ENCODE measurements at places on chromosomes 4 and X. TPM values are rescaled to one million over a fixed set of nuclear protein-coding genes. Genes with fewer than 3 reads are reported as not detected.

TLR3 gene
- total RNA-seq: 0.41 TPM

CASP6 gene
- total RNA-seq: 15.2 TPM

MAGED2 gene
- 69.5 TPM for total RNA-seq

MAGEC1 gene
- not detected for total RNA-seq

SMPX gene
- total RNA-seq: not detected

STS gene
- total RNA-seq: 2.0 TPM

TAF7L gene
- 0.18 TPM for total RNA-seq

PROM1 gene
- total RNA-seq: 0.18 TPM

USP26 gene
- total RNA-seq: not detected

GPR34 gene
- total RNA-seq: not detected

DNA sequence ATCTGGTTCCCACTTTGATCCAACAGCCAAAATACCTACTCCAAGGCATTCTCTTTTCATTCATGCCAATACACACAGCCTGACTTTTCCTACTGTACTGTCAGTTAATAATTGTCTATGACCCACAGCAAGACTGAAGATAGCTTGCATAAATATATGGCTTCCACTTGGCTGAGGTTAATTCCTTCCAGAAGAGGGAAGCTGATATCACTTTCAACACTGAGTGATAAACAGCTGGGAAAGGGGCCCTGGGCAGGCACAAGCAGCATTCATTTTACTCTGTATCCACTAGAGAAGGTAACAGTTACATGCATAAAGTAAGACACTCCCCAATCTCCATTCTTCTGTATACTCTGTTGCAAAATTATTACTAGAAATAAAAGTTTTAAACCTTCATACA, 200.2 kb upstream of the UGT8 start:
- no peak overlapping the region for H3K27ac ChIP-seq
- no peaks in the 10 kb centered on the region for H3K36me3 ChIP-seq
- no peak overlapping the region for H3K4me3 ChIP-seq
- H3K4me1 ChIP-seq: no peaks in the 10 kb centered on the region

GRCh38 chrX:129823522-129823921, 20.2 kb downstream of the ZDHHC9 start:
- H3K36me3 ChIP-seq: peaks cover 3% of the 10 kb centered on the region
- no peaks in the 10 kb centered on the region for H3K4me1 ChIP-seq
- no peaks in the 10 kb centered on the region for H3K27me3 ChIP-seq
- no peak overlapping the region for H3K27ac ChIP-seq
- no peak for DNase-seq
- H3K4me3 ChIP-seq: no peak overlapping the region

DNA sequence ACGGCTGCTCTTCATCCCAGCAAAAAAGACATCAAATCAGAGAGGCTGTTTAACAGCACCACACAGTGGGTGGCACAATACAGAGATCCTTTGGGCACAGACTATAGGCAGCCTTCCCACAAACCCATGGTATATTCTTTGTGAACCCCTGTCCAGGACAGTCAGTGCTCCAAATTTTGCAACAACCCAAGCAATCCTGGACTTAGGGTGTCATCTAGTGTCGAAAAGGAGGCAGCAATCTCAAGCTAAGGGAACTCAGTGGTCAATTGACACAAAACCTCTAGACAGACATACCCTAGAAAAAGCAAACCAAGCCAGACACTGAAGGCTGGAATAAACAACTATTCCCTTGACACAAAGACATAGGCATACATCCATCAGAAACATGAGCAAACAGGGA, 137.4 kb downstream of the BMP15 start:
- H3K27ac ChIP-seq: no peak overlapping the region
- no peaks in the 10 kb centered on the region for H3K27me3 ChIP-seq
- DNase-seq: no peak

DNA sequence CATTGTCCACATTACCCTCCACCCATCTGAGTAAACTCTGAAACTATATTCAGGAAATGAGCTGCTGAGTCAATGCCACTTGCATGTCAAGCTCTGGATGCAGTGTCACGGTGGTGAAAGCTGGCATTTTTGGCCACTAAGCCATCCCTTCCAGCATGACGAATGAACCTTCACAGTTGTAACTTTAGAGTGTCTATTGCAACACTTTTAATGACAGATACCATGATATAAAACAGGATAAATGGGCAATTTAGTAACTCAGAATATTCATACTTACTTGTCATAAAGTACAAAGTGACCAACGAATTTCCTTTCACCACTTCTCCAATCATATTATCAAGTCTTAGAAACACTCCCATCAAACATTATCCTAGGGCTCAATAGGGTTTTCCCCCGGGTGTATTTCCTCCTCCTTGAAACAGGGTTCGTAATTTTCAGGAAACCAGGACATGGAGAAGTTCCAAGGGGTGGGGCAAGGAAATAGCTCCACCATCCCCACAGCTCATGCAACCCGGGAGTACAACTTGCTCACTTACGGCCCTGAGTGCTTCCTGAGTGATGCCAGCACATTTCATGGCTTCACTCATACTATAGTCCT, 73.1 kb downstream of the MTHFD2L start:
- H3K4me1 ChIP-seq: no peaks in the 10 kb centered on the region
- no peaks in the 10 kb centered on the region for H3K27me3 ChIP-seq
- DNase-seq: no peak

DNA sequence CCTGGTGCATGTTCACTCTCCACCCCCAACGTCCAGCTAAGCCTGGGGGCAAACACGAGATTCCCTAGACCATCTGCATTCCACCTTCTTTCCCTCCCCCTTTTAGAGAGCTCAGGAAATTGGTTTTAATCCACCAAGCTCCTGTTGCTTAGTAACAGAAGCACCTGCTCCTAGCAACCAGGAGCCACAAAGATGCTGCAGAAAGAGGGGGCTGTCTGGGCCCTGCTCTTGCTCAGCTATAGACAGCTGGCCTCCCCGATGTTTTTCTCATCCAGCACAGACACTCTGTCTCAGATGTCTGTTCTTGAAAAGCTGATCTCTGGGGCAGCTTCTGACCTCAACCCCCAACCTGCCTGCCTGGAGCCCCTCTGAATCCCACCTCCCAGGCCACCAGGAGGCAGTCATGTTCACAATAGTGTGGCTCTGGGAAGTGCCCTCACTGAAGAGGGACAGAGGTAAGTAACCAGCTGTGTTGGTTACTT, 71.5 kb downstream of the SLC16A2 start:
- no peaks in the 10 kb centered on the region for H3K36me3 ChIP-seq
- H3K27ac ChIP-seq: no peak overlapping the region
- no peak overlapping the region for H3K4me3 ChIP-seq
- H3K27me3 ChIP-seq: no peaks in the 10 kb centered on the region

GRCh38 chr4:123125477-123125876, 203.1 kb upstream of the NUDT6 start:
- H3K27me3 ChIP-seq: no peaks in the 10 kb centered on the region
- peak overlapping the region; percentile 63 for H3K27ac ChIP-seq
- H3K36me3 ChIP-seq: no peaks in the 10 kb centered on the region

GRCh38 chrX:36422368-36422767, 502.8 kb downstream of the CFAP47 start:
- H3K27me3 ChIP-seq: no peaks in the 10 kb centered on the region
- H3K4me1 ChIP-seq: no peaks in the 10 kb centered on the region
- DNase-seq: no peak
- H3K36me3 ChIP-seq: no peaks in the 10 kb centered on the region
- no peak overlapping the region for H3K4me3 ChIP-seq

DNA sequence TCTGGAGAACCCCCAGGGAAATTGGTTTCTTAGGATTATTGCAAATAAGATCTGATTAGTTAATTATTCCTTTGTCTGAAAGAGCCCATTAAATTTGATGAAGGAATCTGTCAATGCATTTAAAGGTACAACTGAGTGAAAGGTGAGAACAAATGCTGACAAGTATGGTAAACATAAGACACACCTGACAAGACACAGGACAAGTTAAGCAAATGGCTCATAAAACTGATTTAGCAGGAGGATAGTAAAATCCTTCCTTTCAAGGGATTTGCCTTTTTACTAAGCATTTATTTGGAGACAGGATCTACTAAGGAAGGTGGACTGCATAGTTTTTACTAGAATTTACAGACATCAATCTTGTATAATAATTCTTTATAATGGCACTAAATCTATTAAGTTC, 553.9 kb downstream of the SPRY1 start:
- no peaks in the 10 kb centered on the region for H3K27me3 ChIP-seq
- no peak for DNase-seq
- H3K27ac ChIP-seq: no peak overlapping the region
- no peaks in the 10 kb centered on the region for H3K4me1 ChIP-seq
- H3K4me3 ChIP-seq: no peak overlapping the region

GRCh38 chr4:89299153-89299791, 8.3 kb downstream of the GPRIN3 start:
- DNase-seq: no peak
- H3K4me3 ChIP-seq: peak overlapping the region; percentile 38
- no peaks in the 10 kb centered on the region for H3K4me1 ChIP-seq
- no peaks in the 10 kb centered on the region for H3K27me3 ChIP-seq
- H3K36me3 ChIP-seq: no peaks in the 10 kb centered on the region

GRCh38 chr4:96390404-96390803, 550.5 kb downstream of the PDHA2 start:
- no peak overlapping the region for H3K27ac ChIP-seq
- H3K4me1 ChIP-seq: no peaks in the 10 kb centered on the region
- H3K27me3 ChIP-seq: no peaks in the 10 kb centered on the region
- H3K4me3 ChIP-seq: no peak overlapping the region
- H3K36me3 ChIP-seq: no peaks in the 10 kb centered on the region

GRCh38 chr4:39522068-39522467, 5.2 kb downstream of the UGDH start:
- no peak for DNase-seq
- peak overlapping the region; percentile 92 for H3K4me3 ChIP-seq
- peaks cover 22% of the 10 kb centered on the region for H3K4me1 ChIP-seq
- peaks cover 12% of the 10 kb centered on the region for H3K36me3 ChIP-seq
- H3K27me3 ChIP-seq: no peaks in the 10 kb centered on the region
- H3K27ac ChIP-seq: peak overlapping the region; percentile 80

- DNase-seq: no peak
- H3K4me1 ChIP-seq: no peaks in the 10 kb centered on the region
- no peaks in the 10 kb centered on the region for H3K27me3 ChIP-seq
Measured at GRCh38 chr4:185745891-185746290, 66.1 kb downstream of the SORBS2 start.

DNA sequence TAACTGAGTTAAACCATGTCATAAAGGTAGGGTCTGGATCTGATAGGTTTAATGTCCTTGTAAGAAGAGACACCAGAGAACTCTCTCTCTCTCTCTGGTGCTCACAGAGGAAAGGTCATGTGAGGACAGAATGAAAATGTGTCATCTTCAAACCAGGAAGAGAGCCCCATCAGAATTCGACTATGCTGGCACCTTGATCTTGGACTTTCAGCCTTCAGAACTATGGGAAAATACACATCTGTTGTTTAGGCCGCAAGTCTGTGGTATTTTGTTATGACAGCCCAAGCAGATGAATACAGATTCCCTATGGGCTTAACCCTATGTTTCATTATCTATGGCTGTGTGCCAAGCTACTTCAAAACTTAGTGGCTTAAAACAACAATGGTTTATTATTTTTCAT, 105.5 kb upstream of the DDIT4L start:
- H3K4me3 ChIP-seq: no peak overlapping the region
- no peaks in the 10 kb centered on the region for H3K4me1 ChIP-seq
- H3K36me3 ChIP-seq: no peaks in the 10 kb centered on the region
- no peaks in the 10 kb centered on the region for H3K27me3 ChIP-seq

DNA sequence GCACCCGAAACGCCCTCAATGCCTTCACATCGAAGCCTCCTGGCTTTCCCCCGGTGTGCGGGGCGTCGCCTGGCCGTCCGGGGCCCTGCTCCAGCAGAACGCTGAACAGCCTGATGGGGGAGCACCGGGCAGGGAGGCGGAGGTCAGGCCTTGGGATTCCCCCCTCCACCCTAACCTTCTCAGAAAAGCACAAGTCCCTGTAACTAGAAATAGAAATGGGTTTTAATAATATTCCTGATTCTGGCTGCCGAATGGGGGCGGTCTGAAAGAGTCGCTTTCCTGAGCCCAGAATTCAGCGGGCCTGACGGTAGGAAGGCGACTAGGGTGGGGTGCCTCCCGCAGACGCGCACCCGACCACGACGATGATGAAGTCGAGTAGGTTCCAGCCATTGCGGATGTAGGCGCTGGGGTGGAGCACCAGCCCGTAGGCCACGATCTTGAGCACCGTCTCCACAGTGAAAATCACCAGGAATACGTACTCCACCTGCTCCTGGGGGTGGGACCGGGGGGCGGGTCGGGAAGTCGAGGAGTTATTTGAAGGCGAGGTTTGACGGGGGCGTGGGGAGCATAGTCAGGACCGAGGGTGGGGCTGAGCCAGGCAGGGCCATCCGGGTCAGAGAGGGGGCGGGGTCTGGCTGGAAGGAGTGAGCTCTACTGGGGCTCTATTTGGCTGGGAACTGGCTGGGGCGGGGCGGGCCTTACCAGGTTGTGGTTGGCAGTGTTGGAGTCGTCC, 2.5 kb downstream of the CACNA1F start:
- no peaks in the 10 kb centered on the region for H3K36me3 ChIP-seq
- no peaks in the 10 kb centered on the region for H3K4me1 ChIP-seq

GRCh38 chrX:20362268-20363267, 95.9 kb upstream of the RPS6KA3 start:
- no peak for DNase-seq
- H3K4me1 ChIP-seq: peaks cover 2% of the 10 kb centered on the region
- peak overlapping the region; percentile 85 for H3K27ac ChIP-seq
- H3K36me3 ChIP-seq: no peaks in the 10 kb centered on the region

GRCh38 chr4:180058691-180059215, 2184.4 kb upstream of the TENM3 start:
- H3K36me3 ChIP-seq: no peaks in the 10 kb centered on the region
- no peak overlapping the region for H3K4me3 ChIP-seq
- no peak overlapping the region for H3K27ac ChIP-seq
- no peaks in the 10 kb centered on the region for H3K4me1 ChIP-seq
- no peak for DNase-seq
- H3K27me3 ChIP-seq: no peaks in the 10 kb centered on the region

DNA sequence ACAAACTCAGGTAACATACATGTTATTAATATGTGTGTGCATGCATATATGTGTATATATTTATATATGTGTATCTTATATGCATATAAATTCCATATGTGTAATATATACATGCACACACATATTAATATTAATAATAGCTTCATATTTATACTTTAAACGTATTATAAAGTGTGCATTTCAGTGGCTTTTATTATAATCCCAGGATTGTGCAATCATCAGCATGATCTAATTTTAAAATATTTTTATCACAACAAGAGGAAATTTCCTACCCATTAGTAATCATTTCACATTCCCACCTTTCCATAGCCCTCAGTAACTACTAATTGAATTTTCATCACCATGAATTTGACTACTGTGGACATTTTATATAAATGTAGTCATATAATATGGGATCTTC, 2211.9 kb upstream of the TENM3 start:
- H3K4me3 ChIP-seq: no peak overlapping the region
- no peaks in the 10 kb centered on the region for H3K36me3 ChIP-seq
- H3K27me3 ChIP-seq: no peaks in the 10 kb centered on the region
- no peaks in the 10 kb centered on the region for H3K4me1 ChIP-seq
- no peak overlapping the region for H3K27ac ChIP-seq

- no peak for DNase-seq
- H3K4me3 ChIP-seq: no peak overlapping the region
- no peaks in the 10 kb centered on the region for H3K4me1 ChIP-seq
- H3K27me3 ChIP-seq: no peaks in the 10 kb centered on the region
- H3K27ac ChIP-seq: no peak overlapping the region
- H3K36me3 ChIP-seq: no peaks in the 10 kb centered on the region
Measured at GRCh38 chrX:8043121-8043520, 115.9 kb upstream of the PNPLA4 start.

- no peak for DNase-seq
- H3K4me3 ChIP-seq: no peak overlapping the region
- H3K27ac ChIP-seq: no peak overlapping the region
- no peaks in the 10 kb centered on the region for H3K36me3 ChIP-seq
- no peaks in the 10 kb centered on the region for H3K27me3 ChIP-seq
- no peaks in the 10 kb centered on the region for H3K4me1 ChIP-seq
Measured at GRCh38 chr4:112327965-112328733, 31.0 kb downstream of the ALPK1 start.

- no peaks in the 10 kb centered on the region for H3K4me1 ChIP-seq
- peaks cover 4% of the 10 kb centered on the region for H3K27me3 ChIP-seq
- DNase-seq: no peak
Measured at GRCh38 chrX:106725931-106726330, 570 bp upstream of the RNF128 start.
